ENCODE measurements at places on chromosomes 6 and 20. TPM values are rescaled to one million over a fixed set of nuclear protein-coding genes. Genes with fewer than 3 reads are reported as not detected.

The OLIG3 gene
- total RNA-seq, result not detected

The GNL1 gene
- total RNA-seq, result 16.4 TPM

The TMEM200A gene
- total RNA-seq, result 0.63 TPM

The SDC4 gene
- total RNA-seq, result 95.2 TPM

The CABLES2 gene
- total RNA-seq, result 10.8 TPM

DNA sequence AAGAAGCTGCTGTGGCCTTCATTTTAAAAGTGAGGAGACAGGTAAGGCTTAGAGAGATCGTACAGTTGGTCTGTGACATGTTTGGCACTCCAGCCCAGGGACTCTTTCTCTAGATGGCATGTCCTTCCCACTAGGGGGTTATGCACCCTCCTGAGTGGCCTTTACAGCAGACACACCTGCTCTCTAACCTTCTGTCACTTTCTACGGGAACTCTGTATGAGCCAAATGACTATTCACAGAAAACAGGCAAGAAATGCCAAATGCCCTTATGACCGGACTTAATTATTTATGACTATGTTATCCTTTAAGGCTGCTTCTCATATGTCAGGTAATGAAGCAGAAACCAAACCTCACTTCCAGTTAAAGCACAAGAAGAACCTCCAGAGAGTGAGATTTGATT is 91.2 kb downstream of the MAP3K5 start:
- DNase-seq, result no peak

DNA sequence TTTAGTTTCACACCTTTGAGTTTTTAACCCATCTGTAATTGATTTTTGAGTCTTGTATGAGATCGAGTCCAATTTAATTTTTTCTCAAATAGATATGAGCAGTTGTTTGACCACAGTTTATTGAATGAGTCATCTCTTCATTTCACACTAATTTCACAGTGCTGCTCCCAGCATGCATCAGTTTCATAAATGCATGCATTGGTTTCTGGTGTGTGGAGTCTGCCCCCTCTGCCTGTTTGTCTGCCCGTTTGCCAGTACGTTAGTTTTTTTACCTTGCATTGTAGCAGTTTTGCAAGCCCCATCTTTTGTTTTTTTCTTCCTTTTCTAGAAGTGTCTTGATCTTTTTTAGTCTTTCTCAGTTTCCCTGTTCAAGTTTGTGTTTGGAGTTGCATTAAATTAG is 11.9 kb downstream of the SLX4IP start:
- no peak for DNase-seq

GRCh38 chr6:25882051-25882496 is 8.0 kb upstream of the SLC17A3 start:
- no peak for DNase-seq

Measured in right atrium auricular region (tissue), 2 donors.